ENCODE measurements at places on chromosomes 3 and 15. TPM values are rescaled to one million over a fixed set of nuclear protein-coding genes. Genes with fewer than 3 reads are reported as not detected.

BUB1B gene
- 75.3 TPM for total RNA-seq

LYZL4 gene
- total RNA-seq = not detected

DNA sequence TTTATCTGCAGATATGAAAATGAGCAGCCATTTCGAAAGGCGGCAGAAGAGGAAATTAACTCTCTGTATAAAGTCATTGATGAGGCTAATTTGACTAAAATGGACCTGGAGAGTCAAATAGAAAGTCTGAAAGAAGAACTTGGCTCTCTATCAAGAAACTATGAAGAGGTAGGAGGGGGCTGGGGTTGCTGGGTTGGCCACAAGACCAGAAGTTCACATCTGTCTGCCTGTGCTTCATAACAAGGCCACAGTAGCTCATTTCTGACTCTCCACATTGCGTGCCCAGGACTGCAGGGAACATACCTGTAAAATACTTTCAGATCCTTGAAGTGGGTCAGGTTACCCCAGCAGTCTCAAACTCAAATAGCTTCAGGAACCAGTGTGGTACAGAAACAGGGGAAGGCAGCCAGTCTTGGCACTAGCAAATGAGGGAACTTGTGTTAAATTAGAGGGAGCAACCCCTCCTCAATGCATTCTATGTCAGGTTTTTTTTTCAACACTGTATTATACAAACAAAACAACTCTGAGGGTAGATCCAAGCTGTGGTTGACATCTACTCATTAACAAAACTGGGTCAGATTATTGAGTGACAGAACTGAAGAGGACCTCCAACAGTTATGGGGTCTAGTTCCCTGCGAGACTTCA, 48.7 kb downstream of the BFSP2 start:
- no peak for DNase-seq

DNA sequence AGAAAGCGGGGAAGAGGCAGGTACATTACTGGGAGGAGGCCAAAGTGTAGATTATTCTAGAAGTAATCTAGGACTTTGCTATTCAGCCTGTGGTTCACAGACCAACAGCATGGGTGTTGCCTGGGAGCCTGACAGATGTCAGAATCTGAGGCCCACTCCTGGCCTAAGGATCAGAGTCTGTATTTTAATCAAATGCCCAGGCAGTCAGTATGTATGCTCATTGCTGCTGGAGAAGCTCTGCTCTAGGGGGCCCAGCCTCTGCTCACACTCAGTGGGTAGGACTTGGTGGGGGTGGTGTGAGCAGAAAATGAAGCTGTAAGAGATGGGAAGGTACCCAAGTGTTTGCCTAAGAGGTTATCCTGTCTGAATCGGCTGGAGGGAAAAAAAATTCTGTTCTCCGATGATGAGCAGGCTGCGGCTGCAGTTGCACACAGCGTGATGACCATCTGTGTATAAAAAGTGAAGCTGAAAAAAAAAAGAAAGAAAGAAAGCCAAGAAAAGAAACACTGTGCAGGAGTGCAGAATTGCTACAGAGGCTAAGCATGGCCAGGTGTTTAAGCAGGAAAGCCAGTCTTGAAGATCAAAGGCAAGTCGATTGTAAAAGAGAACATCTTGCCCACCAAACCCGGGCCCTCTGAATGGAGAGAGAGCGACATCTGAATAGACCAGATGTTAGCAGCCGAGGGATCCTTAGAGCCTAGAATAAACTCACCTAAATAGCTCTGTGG, 65.2 kb downstream of the EIF4E3 start:
- no peak for DNase-seq
